Hematopoietic multipotent progenitor cell (in vitro differentiated cells): ENCODE measurements at places on chromosomes 16 and 17. TPM values are rescaled to one million over a fixed set of nuclear protein-coding genes. Genes with fewer than 3 reads are reported as not detected.

NHLRC4 gene
- 14.3 TPM for total RNA-seq

MAP3K3 gene
- total RNA-seq = 68.1 TPM

NAGS gene
- under 0.01 TPM for total RNA-seq

YWHAE gene
- total RNA-seq = 192 TPM

SLC5A10 gene
- total RNA-seq = 0.81 TPM

C1QBP gene
- 113 TPM for total RNA-seq

HOXB6 gene
- total RNA-seq = 7.3 TPM

NEUROD2 gene
- total RNA-seq = not detected

MT1G gene
- 5.9 TPM for total RNA-seq

GRCh38 chr16:11668623-11669379 is 546 bp downstream of the SNN start:
- DNase-seq = no peak

DNA sequence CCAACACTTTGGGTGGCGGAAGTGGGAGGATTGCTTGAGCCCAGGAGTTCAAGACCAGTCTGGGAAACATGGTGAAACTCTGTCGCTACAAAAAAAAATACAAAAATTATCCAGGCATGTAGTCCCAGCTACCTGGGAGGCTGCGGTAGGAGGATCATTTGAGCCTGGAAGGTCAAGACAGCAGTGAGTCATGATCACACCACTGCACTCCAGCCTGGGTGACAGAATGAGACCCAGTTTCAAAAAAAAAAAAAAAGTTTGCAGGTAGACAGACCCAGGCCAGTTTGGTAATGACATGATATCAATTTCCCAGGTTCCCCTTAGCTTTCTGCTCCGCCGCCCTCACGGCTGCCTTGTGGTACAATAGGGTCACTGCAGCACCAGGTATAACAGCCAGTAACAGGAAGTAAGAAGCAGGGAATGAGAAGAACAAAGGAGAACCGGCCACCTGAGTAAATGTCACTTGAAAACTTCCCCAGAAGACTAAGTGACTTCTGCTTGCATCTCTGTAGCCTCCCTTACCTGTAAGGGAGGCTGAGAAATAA is 201.2 kb upstream of the HSBP1 start:
- no peak for DNase-seq

DNA sequence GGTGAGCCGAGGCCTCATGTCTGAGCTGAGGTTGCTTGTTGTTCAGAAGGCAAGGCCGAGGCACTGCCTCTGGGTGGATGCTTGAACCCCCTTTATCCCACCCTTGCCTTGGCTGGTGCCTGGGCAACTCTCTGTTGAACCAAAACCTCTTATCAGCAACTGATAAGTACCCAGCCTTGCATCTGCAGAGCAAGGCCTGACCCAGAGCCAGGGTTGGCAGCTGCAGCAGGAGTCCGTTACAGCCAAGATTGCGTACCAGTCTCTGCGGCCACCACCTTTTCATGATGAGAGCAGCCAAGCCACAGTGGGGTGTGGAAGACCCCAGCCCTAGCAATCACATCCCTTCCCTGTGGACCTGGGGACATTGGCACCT is 118.3 kb downstream of the RAB11FIP4 start:
- no peak for DNase-seq

GRCh38 chr17:29645515-29646051 is 22.9 kb upstream of the CORO6 start:
- DNase-seq = no peak

DNA sequence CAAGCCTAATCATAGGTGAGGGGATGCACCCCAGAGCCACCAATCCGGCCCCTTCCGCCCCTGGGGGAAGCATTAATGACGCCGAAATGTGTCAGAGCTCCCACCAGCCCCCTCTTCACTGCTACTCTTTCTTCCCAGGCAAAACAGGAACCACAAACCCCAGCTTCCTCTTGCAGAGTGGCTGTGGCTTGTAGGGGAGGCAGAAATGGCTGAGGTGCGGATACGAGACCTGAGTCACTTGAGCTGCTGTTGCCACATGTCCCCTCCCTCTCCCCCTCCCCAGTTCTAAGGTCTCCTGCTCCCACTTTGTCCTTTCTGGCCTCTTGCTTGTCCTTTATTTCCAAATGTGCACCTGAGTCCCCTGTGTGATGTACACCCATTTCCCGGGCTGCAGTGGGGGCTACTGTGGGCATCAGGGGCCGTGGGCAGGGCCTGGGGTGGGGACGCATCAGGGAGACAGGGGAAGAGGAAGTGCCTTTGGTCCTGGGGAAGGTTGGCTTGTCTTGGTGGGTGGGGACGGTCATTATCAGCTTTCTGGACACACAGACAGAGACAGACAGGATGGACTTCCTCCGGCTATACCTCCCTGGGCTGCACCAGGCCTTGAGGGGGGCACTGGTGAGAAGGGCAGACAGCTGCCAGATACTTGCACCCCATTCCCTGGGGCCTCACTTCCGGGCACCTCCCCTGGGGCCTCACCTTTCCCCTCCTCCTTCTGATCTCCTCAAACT is at the start of gene APOBR:
TSS of gene APOBR (plus strand) at position 523 of the 731 bp plus-strand sequence. CDS start at position 562, 39 bp downstream.
- DNase-seq = peak; percentile 96

GRCh38 chr17:14451729-14452191 is 150.9 kb downstream of the HS3ST3B1 start:
- DNase-seq = no peak

DNA sequence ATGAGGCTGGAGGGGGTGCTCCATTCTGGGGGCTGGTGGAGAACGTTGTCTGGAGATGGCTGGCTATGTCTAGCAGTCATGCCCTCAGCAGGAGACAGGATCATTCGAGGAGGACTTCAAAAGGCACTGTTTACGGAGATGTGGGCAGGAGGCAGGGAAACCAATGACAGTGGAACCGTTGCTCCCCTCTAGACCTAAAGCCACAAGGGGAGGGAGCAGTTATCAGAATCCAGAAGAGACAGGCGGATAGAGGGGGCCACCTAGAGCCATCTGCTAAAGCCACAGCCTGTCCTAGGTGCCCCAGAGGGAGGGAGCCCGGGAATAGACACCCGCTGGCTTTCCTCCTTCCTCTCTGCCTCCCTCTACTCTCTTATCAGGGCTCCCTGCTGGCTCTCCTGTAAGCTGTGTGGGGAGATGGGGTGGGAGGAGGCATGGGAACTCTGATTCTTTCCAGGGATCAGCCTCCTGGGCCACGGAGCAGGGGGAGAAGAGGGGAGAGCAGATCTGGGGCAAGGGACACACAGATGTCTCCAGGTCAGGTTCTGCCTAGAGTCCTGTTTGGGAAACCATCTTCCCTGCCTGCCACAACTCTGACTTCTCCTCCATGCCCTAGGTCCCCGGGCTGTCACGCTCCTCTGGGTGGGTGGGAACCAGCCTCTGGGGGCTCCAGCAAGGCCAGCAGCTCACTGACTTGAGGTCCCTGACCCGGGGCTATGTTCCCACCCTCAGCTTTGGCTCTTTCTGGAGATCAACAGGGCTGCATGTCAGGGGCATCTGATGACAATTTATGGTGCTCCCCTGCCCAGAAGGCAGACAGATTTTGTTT is 42.3 kb downstream of the IRX3 start:
- peak; percentile 11 for DNase-seq

DNA sequence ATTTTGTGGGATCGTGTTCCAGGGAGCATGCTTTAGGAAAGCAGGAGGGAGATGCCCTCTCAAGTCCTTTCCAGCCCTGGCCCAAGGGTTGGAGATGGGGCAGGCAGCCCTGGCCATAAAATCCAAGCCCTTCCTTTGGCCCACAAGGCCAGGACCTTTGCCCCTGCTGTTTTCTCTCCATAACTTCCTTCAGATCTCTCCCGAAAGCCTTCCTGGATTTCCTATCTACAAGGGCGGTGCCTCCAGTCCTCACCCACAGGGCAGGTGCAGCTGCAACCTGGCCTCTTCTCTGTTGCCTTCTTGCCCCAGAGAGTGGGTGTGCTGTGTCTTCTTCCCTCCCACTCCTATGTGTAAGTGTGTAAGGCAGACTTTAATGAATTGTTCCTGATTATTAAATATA is 8.5 kb upstream of the PDP2 start:
- no peak for DNase-seq

GRCh38 chr17:66040402-66040801 is 151.5 kb downstream of the CEP112 start:
- no peak for DNase-seq

- no peak for DNase-seq
These were observed 15.5 kb downstream of the ASIC2 start for GRCh38 chr17:33277436-33278100.

GRCh38 chr16:13307255-13307654 is 405.9 kb downstream of the SHISA9 start:
- DNase-seq = no peak

DNA sequence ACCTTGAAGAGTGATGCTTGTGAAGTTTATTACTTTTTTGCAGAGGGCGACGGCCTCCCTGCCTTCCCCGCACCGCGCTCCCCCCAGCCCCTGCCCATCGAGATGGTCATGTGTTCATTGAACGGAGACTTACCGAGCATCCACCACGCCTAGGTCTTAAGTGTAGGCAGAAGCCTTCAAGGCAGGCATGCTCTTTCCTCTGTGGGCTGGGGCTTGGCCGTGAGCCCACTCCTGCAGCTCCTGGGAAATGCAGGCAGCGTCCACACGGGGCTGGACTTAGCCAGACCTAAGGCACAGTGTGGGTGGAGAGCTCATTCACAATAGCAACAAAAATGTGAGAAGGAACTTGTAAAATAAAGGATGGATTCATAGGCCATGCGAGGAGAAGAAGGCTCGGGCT is 19.2 kb downstream of the RNF213 start:
- DNase-seq = no peak

GRCh38 chr16:19179546-19180490 is 11.8 kb downstream of the SYT17 start:
- no peak for DNase-seq

DNA sequence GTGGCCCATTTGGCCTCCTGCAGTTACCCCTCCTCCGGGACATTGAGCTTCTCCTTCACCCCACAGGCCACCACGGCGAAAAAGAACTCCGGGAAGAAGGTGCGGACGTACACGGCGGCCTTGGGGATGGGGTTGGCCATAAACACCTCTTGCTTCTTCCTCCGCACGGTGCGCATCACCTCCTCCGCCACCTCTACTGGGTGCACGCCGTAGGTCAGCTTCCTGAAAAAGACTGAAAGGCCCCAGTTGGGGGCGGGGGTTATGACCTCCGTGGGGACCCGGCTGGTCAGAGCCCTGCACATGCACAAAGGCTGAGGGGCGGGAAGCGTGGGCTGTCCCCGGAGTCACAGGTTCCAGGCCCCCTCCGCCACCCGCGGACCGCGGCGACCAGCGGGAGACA is 19.9 kb downstream of the DHRS7C start:
- DNase-seq = no peak

GRCh38 chr17:75752802-75753513 is 12.0 kb downstream of the GALK1 start:
- no peak for DNase-seq

DNA sequence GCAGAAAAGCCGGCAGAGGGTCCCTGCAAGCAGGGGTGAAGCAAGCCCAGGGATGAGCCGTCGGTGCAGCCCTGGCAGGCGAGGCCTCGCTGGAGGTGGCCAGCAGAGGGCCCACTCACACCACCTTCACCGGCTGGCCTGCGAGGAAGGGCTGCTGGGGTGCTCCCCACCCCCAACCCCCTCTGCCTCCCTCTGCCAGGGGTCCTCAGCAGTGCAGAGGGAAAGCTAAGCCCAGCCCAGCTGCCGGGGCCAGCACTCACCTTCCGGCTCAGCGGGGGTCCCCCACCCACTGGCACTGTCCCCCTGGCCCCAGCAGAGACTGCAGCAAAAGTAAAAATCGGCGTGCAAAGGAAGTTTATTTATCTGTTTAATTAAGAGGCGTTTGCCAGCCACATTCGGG is 113.4 kb downstream of the ENGASE start:
- peak; percentile 19 for DNase-seq

DNA sequence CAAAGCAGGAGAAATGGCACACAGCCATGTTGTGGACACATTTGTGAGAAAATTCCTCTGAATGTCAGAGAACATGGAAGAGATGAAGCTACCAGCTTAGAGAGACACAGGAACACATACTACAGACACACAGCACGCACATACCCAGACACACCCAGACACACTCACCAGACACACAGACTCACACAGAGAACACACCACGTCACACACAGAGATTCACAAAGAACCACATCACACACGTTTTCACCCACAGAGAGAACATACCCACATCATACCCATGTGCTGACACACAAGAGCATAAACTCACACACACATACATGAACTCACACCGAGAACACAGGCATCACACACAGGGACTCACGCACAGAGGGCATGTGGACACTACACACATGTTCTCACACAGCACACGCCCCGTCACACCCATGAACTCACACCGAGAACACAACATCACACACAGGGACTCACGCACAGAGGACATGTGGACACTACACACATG is 124.9 kb downstream of the METRNL start:
- DNase-seq = no peak

DNA sequence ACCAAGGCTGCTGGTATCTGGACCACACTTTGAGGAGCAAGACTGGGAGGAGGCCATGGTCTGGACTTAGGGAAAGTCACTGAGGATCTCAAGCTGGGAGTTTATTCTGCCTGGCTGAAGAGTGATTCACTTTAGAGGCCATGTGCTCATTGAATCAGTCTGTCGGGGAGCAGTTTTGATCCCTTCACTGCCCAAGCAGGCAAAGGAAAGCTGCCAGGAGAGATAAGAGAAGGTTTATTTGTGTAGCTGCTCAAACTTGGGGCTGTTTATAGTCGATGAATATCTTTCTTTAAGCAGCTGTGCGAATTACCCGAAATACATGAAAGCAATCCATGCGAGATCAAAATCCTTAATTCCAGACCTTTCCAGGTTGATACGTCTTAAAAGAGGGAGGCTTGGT is 544.4 kb upstream of the EEF2KMT start:
- no peak for DNase-seq

DNA sequence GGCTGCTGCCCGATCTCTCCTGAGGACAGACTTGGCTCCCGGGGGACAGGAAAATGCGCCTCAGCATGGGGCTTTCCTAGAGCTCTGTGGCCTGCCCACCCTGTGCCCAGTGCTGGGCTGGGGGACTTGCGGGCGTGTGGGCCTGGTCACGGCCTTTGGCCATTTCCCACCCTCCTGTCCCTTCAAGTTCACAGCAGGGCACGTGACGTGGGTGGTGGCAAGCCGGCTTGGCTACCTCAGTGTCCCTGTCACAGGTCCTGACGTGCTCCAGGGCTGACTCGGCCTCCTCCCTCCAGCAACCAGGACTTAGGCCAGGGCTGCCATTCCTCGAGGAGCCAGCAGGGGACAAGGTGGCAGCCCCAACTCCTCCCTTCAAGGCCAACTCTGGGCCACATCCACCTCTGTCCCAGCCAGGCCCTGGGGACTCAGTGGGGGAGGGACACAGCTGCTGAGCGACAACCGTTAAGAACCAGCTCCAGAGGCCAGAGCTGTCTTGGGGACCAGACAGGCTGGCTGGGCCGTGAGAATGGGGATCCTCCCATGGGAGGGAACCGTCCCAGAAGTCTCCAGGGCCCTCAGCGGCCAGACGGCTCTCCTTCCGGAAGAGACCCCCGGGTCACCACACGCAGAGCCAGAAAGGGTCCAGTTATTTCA is 981 bp upstream of the UNC13D start:
- DNase-seq = peak; percentile 89

DNA sequence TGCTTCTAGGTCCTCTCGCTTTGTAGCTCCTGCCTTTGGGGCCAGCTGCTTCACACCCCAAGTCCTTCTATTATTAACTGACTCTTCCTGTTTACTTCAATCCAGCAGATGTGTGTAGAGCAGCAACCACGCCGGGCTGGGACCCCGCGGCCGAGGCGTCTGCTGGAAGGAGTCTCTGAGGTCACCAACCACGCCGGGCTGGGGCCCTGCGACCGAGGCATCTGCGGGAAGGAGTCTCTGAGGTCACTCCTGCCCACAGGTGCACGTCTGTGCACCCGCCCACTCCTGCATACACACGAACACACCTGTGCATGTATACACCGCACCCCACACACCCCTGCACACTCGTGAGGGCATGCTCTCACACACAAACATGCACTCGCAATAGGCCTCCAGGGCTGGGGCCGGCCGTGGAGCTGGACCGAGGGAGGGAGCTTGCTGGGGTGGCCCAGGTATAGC is 7.8 kb upstream of the TEX19 start:
- no peak for DNase-seq
